Neural progenitor cell (in vitro differentiated cells): ENCODE measurements at places on chromosomes 7 and 10.

- H3K27ac ChIP-seq: no peak overlapping the region
- DNase-seq: no peak
- H3K27me3 ChIP-seq: no peaks in the 10 kb centered on the region
- H3K4me1 ChIP-seq: no peaks in the 10 kb centered on the region
- no peaks in the 10 kb centered on the region for H3K36me3 ChIP-seq
- H3K4me3 ChIP-seq: no peak overlapping the region
These were observed 9.5 kb upstream of the FOXL3 start for GRCh38 chr7:280461-280860.

DNA sequence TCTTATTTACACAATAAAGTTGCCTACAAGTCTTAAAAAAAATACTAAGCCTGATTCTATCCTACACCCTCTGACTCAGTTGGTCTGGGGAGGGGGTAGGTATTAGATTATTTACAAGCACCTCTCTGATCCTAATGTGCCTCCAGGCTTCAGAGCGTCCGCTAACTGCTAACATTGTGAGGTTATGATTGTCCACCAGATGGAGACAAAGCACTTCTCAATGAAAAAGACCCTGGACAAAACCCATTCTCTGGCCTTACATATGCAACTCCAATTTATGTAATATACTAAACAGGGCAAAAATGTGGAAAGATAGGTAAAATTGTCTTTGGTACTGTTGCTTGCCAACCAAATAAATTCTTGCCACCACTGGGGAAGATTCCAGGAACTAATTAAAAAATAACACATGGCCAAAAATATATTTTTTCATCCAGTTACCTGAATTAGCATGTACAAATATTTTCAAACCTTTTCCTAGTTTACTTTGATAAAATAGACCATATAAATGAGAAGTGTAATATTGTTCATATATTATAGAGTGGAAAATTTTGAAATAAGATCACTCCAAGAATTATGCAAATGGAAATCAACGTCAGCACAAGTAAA, 92.4 kb downstream of the KIF20B start:
- H3K4me3 ChIP-seq: no peak overlapping the region
- DNase-seq: peak; percentile 82
- no peaks in the 10 kb centered on the region for H3K27me3 ChIP-seq
- H3K36me3 ChIP-seq: no peaks in the 10 kb centered on the region
- no peak overlapping the region for H3K27ac ChIP-seq
- H3K4me1 ChIP-seq: peaks cover 8% of the 10 kb centered on the region

- no peak for DNase-seq
- no peak overlapping the region for H3K4me3 ChIP-seq
- H3K36me3 ChIP-seq: no peaks in the 10 kb centered on the region
- H3K4me1 ChIP-seq: no peaks in the 10 kb centered on the region
These were observed 29.6 kb upstream of the TMEM213 start for GRCh38 chr7:138768241-138768640.

DNA sequence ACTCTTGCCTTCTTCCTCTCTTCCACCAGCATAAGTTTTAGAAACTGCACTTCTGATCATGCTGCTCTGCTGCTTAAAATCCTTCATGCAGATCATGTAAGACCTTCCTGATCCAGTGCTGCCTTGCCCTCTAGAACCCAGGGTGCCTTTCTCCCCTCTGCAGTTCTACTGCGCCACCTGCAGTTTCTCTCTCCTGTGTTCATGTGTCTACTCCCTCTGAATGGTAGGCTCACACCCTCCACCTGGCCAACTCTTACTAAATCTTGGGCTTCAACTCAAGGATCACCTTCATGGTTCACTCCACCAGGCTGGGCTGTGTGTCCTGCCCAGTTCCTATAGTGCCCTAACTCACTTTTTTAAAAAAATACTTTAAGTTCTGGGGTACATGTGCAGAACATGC, 174.6 kb upstream of the ITGB1 start:
- no peak overlapping the region for H3K27ac ChIP-seq
- H3K4me3 ChIP-seq: no peak overlapping the region
- H3K27me3 ChIP-seq: no peaks in the 10 kb centered on the region
- H3K36me3 ChIP-seq: no peaks in the 10 kb centered on the region
- H3K4me1 ChIP-seq: no peaks in the 10 kb centered on the region
- DNase-seq: no peak

DNA sequence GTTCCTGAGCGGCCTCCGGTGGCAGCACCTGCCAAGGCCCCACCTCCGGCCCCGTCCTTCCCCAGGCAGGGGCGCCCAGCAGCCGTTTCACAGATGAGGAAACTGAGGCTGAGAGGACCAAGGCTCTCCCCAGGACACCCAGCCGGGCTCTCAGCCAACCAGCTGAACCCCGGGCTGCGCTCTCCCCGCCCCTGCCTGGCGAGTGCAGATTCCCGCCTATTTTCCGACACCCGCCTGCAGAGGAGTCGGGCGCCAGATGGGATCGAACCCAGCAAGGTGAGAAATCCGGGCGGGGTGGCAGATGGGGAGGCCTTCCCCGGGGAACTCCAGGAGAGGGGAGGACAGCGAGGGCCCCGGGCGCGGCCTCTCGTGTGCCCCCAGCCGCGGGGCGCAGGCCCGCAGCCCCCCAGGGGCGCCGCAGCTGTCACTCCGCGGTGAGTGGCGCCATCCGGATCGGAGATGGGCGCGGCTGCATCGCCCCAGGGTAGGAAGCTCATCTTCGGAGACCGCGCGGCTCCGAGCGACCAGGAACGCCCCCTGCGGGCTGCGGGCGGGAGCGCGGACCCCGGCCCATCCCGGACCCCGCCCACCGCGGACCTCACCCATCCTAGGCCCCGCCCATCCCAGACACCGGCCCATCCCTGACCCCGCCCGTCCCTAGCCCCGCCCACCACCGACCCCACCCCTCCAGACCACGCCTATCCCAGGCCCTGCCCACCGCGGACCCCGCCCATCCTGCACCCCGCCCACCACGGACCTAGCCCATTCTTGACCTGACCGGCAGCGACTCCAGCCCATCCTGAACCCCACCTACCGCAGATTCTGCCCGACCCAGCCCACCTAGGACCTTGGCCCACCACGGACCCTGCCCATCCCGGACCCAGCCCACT, 90.3 kb downstream of the MICALL2 start:
- H3K27ac ChIP-seq: no peak overlapping the region
- peaks cover 89% of the 10 kb centered on the region for H3K27me3 ChIP-seq
- no peaks in the 10 kb centered on the region for H3K36me3 ChIP-seq
- peak overlapping the region; percentile 34 for H3K4me3 ChIP-seq

GRCh38 chr10:86366033-86366901, at the start of gene GRID1:
TSS of gene GRID1 (minus strand) at chr10:86366795.
- DNase-seq: peak; percentile 83
- no peak within 1 kb of the TSS for H3K27ac ChIP-seq
- peaks cover 3% of the 10 kb centered on the region for H3K4me1 ChIP-seq
- H3K27me3 ChIP-seq: peaks cover 100% of the 10 kb centered on the region
- no peaks in the 10 kb centered on the region for H3K36me3 ChIP-seq

GRCh38 chr7:78718212-78718611, 735.3 kb downstream of the MAGI2 start:
- H3K27me3 ChIP-seq: no peaks in the 10 kb centered on the region
- no peak for DNase-seq

DNA sequence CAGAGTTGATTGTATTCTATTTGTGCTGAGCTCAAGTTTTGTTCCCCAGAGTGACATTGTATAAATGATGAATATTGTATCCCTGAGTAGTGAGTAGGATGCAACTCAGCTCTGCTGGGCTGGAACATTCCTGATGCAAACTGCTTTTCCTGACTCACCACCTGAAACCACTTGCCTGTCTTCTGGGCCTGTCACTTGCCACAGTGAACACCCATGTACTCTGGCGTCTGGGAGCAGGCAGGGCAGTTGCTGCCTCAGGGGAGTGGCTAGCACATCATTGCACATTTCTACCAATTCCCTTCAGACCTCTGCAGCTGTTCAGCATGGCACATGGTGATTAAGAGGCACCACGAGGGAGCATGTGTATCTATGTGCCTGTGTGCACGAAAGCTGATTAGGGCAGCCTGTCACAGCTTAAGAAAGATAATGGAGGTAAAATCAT, 157.3 kb downstream of the SND1 start:
- DNase-seq: peak; percentile 6
- no peaks in the 10 kb centered on the region for H3K36me3 ChIP-seq
- H3K4me1 ChIP-seq: peaks cover 13% of the 10 kb centered on the region
- no peak overlapping the region for H3K4me3 ChIP-seq
- no peaks in the 10 kb centered on the region for H3K27me3 ChIP-seq

GRCh38 chr10:43959364-43960134, 310.9 kb upstream of the ZNF32 start:
- no peaks in the 10 kb centered on the region for H3K36me3 ChIP-seq
- no peak for DNase-seq

DNA sequence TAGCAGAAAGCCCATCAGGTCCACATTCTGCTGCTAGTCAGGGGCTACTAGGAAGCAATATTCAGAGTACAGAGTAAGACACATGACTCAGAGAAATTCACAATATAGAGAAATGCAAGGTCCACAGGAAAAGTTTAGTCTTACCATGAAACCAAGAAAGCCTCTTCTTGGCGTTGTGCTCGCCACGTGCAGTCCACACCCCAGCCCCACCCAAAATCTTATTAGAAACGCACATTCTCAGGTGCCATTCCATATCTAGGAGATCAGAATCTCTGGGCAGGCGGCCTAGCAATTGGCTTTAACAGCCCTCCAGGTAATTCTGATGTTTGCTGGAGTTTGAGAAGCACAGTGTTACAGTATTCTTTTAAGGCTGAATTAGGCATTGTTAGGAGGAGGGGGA, 15.8 kb upstream of the SAR1A start:
- H3K36me3 ChIP-seq: no peaks in the 10 kb centered on the region
- no peak overlapping the region for H3K4me3 ChIP-seq
- no peak for DNase-seq
- no peaks in the 10 kb centered on the region for H3K4me1 ChIP-seq
- no peak overlapping the region for H3K27ac ChIP-seq
- peaks cover 29% of the 10 kb centered on the region for H3K27me3 ChIP-seq

DNA sequence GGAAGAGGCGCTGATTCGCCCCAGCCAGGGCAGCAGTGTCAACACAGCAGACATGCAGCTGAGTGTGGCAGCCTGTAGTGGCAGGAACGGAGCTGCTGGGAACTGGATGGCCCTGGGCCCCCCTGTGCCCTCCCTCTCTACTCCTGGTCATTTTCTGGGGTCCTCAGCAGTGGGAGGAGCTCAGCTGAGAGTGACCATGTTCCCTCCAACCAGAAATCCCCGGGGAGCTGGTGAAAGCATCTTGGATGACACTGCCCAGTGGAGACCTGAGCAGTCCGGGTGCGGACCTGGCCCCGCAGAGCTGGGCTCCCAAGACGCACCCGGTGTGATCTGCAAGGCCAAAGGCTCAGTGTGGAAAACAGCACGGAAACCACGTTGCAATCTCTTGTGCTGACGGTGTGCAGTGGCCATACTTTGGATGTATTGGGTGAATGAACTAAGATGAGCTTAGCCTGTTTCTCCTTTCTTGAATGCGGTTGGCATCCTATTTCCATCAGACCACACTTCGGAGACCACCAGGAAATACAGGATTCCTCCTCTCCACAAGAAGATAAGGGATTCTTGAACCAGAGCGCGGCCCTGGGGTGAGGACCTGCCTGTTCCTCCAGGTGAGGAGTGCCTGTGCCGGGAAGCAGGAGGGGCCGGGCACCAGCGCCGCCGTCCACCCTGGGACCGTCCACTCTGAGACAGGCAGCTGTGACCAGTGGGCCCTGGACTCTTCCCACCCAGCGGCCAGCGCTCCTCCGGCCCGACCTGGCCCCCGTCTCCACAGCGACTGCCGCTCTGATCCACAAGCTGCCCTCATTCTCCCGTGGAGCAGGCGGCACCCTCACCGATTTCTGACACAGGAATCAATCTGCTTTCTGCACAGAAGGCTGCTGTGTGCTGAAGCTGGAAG, 93.5 kb upstream of the DIP2C start:
- H3K4me1 ChIP-seq: no peaks in the 10 kb centered on the region
- no peak overlapping the region for H3K27ac ChIP-seq
- no peak for DNase-seq

DNA sequence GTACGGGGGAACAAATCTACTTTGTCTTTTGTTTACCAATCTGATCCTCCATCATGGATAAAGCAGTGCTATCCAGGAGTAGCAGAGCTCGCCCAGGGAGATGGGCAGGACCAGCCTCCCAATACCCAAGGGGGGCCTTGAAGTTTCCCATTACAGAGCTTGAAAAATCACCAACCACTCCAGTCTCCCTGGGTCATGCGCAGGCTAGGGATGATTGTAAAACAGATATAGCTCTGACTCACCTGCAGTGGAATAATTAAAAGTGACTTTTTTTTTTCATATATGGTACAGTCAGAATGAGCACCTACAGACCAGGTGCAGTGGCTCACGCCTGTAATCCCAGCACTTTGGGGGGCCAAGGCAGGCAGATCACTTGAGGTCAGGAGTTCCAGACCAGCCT, 204.6 kb upstream of the PLXNA4 start:
- no peaks in the 10 kb centered on the region for H3K36me3 ChIP-seq
- no peak overlapping the region for H3K27ac ChIP-seq
- no peak for DNase-seq
- H3K4me3 ChIP-seq: no peak overlapping the region
- H3K4me1 ChIP-seq: peaks cover 20% of the 10 kb centered on the region
- no peaks in the 10 kb centered on the region for H3K27me3 ChIP-seq

GRCh38 chr7:119167431-119167830, 942.9 kb downstream of the ANKRD7 start:
- H3K27me3 ChIP-seq: no peaks in the 10 kb centered on the region
- H3K27ac ChIP-seq: no peak overlapping the region
- H3K4me3 ChIP-seq: no peak overlapping the region

GRCh38 chr10:19728376-19728775, 87.9 kb upstream of the PLXDC2 start:
- H3K27ac ChIP-seq: no peak overlapping the region
- DNase-seq: no peak
- no peaks in the 10 kb centered on the region for H3K36me3 ChIP-seq
- H3K27me3 ChIP-seq: no peaks in the 10 kb centered on the region

DNA sequence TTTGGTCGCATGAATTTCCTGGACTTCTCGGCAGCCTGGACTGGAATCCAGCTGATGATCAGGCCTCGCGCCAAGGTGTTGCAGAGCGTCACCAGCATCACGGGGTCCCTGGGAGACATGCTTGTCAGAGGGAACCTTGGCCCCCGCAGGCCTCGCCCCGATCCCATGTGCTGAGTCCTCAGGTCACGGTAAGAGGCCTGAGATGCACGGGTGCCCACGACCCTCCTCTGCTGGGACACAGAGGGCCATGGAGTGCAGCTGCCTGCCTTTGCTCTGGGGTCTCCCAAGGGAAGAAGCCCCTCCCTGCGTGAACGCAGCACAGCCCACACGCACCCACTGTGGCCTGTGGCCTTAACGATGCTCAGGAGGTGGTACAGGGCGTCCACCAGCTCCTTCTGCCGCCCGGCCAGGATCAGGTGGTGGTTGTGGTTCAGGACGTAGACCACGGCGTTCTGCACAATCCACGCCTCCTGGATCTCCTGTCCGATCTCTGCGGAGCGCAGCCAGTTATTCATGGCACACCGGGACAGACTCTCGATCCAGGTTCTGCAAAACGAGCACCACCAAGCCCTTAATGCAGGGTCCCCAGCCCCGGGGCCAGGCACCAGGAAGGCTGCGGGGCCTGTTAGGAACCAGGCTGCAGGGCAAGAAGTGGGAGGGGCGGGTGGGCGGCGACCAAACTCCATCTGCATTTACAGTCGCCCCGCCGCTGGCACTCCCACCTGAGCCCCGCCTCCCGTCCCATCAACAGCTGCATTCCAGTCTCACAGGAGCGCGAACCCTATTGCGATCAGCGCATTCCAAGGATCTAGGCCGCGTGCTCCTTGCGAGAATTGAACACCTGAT, 29.4 kb downstream of the CFAP46 start:
- DNase-seq: peak; percentile 86
- H3K36me3 ChIP-seq: no peaks in the 10 kb centered on the region
- no peak overlapping the region for H3K27ac ChIP-seq
- peaks cover 5% of the 10 kb centered on the region for H3K4me1 ChIP-seq
- no peaks in the 10 kb centered on the region for H3K27me3 ChIP-seq
